Calu3 (cell line): ENCODE measurements at places on chromosomes 1 and 21. TPM values are rescaled to one million over a fixed set of nuclear protein-coding genes. Genes with fewer than 3 reads are reported as not detected.

The SYT6 gene
- not detected in 2 replicates for total RNA-seq

The GRIK1 gene
- not detected in 2 replicates for total RNA-seq

The HSD3B1 gene
- total RNA-seq: not detected in 2 replicates

The STYXL2 gene
- total RNA-seq: not detected in 2 replicates

The SYT2 gene
- total RNA-seq: not detected in 2 replicates

The KISS1 gene
- total RNA-seq: not detected in 2 replicates

The CHI3L1 gene
- total RNA-seq: not detected in 2 replicates

- H3K4me3 ChIP-seq: no peak overlapping the region
- H3K4me1 ChIP-seq: no peaks in the 10 kb centered on the region
- DNase-seq: no peak
- H3K27me3 ChIP-seq: peaks cover 94% of the 10 kb centered on the region
These were observed 14.1 kb upstream of the ATP1A4 start for GRCh38 chr1:160137216-160137862.

GRCh38 chr1:234934611-234935033 is 194.0 kb downstream of the TOMM20 start:
- H3K4me3 ChIP-seq: no peak overlapping the region
- H3K36me3 ChIP-seq: no peaks in the 10 kb centered on the region
- no peak overlapping the region for H3K27ac ChIP-seq
- no peak for DNase-seq

DNA sequence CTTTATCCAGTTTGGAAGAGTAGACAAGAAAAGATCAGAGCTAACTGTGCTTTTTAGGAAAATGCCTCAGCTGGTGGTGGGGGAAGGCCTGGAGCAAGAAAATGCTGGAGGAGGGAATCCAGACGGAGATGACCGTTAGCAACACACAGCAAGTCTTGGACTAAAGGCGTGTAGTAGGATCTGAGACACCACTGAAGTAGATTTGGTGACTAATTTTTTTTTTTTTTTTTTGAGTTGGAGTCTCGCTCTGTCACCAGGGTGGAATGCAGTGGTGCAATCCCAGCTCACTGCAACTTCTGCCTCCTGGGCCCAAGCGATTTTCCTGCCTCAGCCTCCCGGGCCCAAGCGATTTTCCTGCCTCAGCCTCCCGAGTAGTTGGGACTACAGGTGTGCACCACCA is 41.2 kb downstream of the LPAR3 start:
- H3K27ac ChIP-seq: peak overlapping the region; percentile 77
- peak; percentile 26 for DNase-seq
- peaks cover 52% of the 10 kb centered on the region for H3K4me1 ChIP-seq
- no peak overlapping the region for H3K4me3 ChIP-seq
- no peaks in the 10 kb centered on the region for H3K27me3 ChIP-seq

- DNase-seq: no peak
- peaks cover 25% of the 10 kb centered on the region for H3K36me3 ChIP-seq
- H3K4me1 ChIP-seq: peaks cover 8% of the 10 kb centered on the region
- H3K27ac ChIP-seq: no peak overlapping the region
- H3K4me3 ChIP-seq: peak overlapping the region; percentile 93
These were observed 1.1 kb downstream of the SASS6 start for GRCh38 chr1:100131623-100132022.

- peaks cover 48% of the 10 kb centered on the region for H3K4me1 ChIP-seq
- H3K4me3 ChIP-seq: no peak overlapping the region
- H3K27me3 ChIP-seq: no peaks in the 10 kb centered on the region
These were observed 106.6 kb downstream of the NR5A2 start for GRCh38 chr1:200134116-200134515.

DNA sequence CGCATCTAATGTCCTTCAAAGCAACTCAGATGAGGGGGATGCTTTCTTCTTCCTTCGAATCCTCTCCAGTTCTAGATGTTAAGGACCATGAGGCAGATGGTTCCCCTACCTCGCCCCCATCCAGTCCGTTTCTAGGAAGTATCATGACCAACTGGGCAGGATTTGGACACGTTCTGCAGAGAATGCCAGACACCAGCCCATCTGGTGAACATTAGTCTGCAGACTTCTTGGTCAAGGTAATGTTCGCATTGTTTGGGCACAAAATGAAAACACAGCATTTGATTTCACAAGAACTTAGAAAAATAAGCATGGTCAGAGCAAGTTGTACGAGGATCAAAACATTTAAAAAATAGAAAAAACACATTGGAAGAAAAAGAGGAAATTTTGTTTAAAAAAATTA is 25.4 kb upstream of the ADARB1 start:
- no peak for DNase-seq
- H3K4me1 ChIP-seq: peaks cover 6% of the 10 kb centered on the region
- H3K27me3 ChIP-seq: peaks cover 84% of the 10 kb centered on the region
- no peak overlapping the region for H3K4me3 ChIP-seq
- no peaks in the 10 kb centered on the region for H3K36me3 ChIP-seq

DNA sequence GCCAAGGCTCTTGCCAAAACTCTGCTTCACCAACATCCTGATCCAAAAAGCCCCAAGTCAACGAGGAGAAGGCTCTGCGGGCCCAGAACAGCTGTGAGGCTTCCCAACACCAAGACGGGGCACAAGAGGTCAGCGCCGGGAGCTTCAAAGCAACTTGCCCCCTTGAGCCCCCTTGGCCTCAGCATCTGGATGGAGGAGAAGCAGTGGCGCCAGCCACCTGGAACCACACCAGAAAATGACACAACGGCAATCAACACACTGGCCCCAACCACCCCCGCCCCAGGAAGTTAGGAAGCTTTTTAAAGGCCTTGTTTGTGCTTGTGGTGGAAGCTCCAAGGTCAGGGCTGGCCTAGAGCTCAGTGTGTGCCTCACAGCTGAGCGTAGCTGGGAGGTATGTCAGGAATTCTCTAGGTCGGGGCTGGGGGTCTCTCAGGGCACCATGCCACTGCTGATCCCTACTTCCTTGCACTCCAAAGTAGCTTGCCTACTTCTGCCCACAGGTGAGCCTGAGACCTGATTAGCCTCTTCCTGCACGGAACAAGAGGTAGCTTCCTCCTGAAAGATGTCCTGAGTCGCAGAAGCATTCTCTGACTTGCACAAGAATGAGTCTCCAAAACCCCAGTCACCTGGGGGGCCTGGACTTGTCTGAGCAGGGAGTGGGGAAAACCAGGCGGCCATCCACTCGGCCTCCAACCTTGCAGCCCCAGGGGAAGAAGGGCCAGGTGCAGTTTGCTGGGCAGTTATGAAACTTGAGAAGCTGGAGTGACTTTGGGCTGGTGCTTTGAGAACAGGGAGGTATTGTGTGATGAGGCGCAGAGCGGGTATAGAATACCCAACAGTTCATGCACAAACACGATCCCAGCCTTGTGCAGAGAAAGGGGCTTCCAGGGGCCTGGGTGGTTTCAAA is 9.7 kb upstream of the SRP9 start:
- H3K27me3 ChIP-seq: no peaks in the 10 kb centered on the region
- H3K27ac ChIP-seq: no peak overlapping the region
- H3K4me1 ChIP-seq: peaks cover 46% of the 10 kb centered on the region
- H3K36me3 ChIP-seq: no peaks in the 10 kb centered on the region
- H3K4me3 ChIP-seq: no peak overlapping the region
- DNase-seq: no peak

- no peak overlapping the region for H3K4me3 ChIP-seq
- no peaks in the 10 kb centered on the region for H3K27me3 ChIP-seq
- peak; percentile 22 for DNase-seq
- H3K4me1 ChIP-seq: peaks cover 63% of the 10 kb centered on the region
These were observed 490.5 kb upstream of the CHRM3 start for GRCh38 chr1:238895911-238896310.

DNA sequence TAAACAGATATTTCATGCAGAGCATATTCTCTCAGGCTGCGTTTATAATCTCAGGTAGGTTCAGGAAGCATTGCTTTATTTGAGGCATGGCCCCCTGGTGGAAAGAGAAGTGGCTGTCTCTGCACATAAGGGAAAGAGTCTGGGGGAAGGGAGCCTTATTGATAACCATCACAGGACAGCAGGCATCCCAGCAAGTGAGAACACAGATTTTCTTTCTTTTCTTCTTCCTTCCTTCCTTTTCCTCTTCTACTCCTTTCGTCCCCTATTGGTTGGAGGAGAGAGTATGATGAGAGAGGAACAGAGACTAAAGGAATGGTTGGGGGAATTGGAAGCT is 21.9 kb downstream of the TSNAX start:
- no peak overlapping the region for H3K4me3 ChIP-seq
- peaks cover 21% of the 10 kb centered on the region for H3K36me3 ChIP-seq
- no peaks in the 10 kb centered on the region for H3K27me3 ChIP-seq
- H3K4me1 ChIP-seq: no peaks in the 10 kb centered on the region
- DNase-seq: peak; percentile 49
- no peak overlapping the region for H3K27ac ChIP-seq

DNA sequence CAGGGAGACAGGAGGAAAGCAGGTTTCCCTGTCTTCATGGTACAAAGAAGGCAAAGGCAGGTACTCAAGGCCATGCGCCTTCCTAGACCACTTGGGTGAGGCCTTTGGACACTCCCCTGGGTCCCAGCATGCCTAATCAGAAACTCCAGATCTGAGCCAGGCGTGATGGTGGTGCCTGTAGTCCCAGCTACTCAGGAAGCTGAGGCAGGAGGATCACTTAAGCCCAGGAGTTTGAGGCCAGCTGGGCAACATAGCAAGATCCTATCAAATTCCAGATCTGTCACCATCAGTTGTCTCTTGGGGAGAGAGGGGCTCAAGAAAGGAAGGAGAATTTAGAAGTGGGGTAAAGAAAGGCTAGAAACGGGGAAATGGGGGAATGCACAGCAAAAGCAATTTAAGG is 96.3 kb upstream of the SLC25A33 start:
- H3K27ac ChIP-seq: no peak overlapping the region
- DNase-seq: no peak
- no peaks in the 10 kb centered on the region for H3K36me3 ChIP-seq
- peaks cover 25% of the 10 kb centered on the region for H3K4me1 ChIP-seq

DNA sequence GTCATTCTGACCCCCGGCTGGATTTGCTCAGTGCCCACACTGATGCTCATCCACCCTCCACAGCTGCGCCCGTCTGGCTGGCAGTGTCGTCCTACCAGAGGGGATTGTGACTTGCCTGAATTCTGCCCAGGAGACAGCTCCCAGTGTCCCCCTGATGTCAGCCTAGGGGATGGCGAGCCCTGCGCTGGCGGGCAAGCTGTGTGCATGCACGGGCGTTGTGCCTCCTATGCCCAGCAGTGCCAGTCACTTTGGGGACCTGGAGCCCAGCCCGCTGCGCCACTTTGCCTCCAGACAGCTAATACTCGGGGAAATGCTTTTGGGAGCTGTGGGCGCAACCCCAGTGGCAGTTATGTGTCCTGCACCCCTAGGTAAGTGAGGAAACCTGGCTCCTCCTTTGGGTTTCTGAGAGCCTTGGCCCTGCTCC is 5.7 kb upstream of the EFNA4 start:
- DNase-seq: no peak
- no peaks in the 10 kb centered on the region for H3K27me3 ChIP-seq
- no peak overlapping the region for H3K4me3 ChIP-seq
- H3K4me1 ChIP-seq: peaks cover 11% of the 10 kb centered on the region

DNA sequence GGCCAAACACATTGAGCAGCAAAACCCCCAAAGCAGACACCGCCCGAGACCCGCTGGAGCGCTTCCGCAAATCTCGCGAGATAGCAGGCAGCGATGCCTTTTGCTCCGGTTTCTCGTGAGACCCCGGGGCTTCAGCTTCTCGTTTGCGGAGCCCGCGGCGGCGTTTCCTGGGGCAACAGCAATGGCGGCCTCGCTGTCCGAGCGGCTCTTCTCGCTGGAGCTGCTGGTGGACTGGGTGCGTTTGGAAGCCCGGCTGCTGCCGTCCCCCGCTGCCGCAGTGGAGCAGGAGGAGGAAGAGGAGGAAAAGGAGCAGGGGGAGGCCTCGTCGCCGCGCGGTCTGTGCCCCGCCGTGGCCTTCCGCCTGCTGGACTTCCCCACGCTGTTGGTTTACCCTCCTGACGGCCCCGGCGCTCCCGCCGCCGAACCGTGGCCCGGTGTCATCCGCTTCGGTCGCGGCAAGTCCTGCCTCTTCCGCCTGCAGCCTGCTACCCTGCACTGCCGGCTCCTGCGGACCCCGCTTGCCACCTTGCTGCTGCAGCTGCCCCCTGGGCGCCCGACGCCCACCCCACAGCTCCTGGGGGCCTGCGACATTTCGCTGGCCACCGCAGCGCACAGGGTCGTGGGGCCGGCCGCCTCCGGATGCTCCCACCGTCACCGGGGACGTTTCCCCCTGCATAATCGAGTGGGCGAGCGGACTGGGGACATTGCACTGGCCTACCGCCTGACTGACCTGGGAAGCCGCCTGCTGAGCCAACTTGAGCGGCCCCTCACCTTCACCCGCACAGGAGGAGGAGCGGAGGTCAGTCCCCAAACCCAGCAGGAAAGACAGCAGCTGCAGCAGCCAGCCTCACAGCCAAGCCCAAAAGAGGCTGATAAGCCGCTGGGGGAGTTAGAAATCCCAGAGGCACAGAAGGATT is at the start of gene MAP10:
Gene MAP10, plus strand, starts transcription at position 148 of the 917 bp plus-strand sequence. Its CDS starts 34 bp downstream, at position 182.
- no peaks in the 10 kb centered on the region for H3K27me3 ChIP-seq
- H3K36me3 ChIP-seq: peaks cover 16% of the 10 kb centered on the region
- H3K27ac ChIP-seq: peak within 1 kb of the TSS; percentile 59
- peak; percentile 76 for DNase-seq
- H3K4me3 ChIP-seq: peak within 1 kb of the TSS; percentile 77
- peaks cover 18% of the 10 kb centered on the region for H3K4me1 ChIP-seq

GRCh38 chr1:153779781-153780541 is 4.8 kb downstream of the SLC27A3 start:
- H3K27me3 ChIP-seq: peaks cover 14% of the 10 kb centered on the region
- no peak for DNase-seq
- peaks cover 1% of the 10 kb centered on the region for H3K4me1 ChIP-seq
- H3K4me3 ChIP-seq: no peak overlapping the region

GRCh38 chr1:41658431-41659158 is 174.1 kb upstream of the EDN2 start:
- H3K27ac ChIP-seq: no peak overlapping the region
- H3K36me3 ChIP-seq: peaks cover 13% of the 10 kb centered on the region
- H3K4me3 ChIP-seq: no peak overlapping the region
- peaks cover 14% of the 10 kb centered on the region for H3K27me3 ChIP-seq
- H3K4me1 ChIP-seq: peaks cover 8% of the 10 kb centered on the region

- no peaks in the 10 kb centered on the region for H3K36me3 ChIP-seq
- DNase-seq: no peak
- H3K4me3 ChIP-seq: no peak overlapping the region
- H3K27ac ChIP-seq: no peak overlapping the region
These were observed 23.2 kb downstream of the KANK4 start for GRCh38 chr1:62295921-62296491.

DNA sequence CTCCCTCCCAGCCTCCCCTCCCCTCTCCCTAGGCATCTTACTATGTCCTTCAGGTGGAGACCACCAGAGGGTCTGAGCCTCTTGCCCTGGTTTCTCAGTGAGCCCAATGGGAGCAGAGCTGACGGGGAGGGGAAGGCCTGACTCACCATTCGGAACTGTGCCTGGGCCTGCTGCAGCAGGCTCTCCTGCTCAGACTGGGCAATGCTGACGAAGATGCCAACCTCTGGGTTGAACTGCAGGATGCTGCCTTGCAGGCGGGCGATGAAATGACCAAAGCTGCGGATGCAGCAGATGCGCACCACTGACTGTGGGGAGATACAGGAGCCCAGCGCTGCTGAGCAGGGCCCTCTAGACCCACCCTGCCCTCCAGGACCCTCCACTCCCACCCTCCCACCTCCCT is 11.0 kb upstream of the PAQR6 start:
- H3K27ac ChIP-seq: no peak overlapping the region
- peaks cover 77% of the 10 kb centered on the region for H3K36me3 ChIP-seq
- H3K4me3 ChIP-seq: no peak overlapping the region
- no peaks in the 10 kb centered on the region for H3K27me3 ChIP-seq

GRCh38 chr1:147202576-147202975 is 22.6 kb downstream of the FMO5 start:
- no peak overlapping the region for H3K4me3 ChIP-seq
- H3K36me3 ChIP-seq: no peaks in the 10 kb centered on the region
- H3K27ac ChIP-seq: no peak overlapping the region
- H3K4me1 ChIP-seq: no peaks in the 10 kb centered on the region
